ENCODE measurements at places on chromosomes 16 and 17.

DNA sequence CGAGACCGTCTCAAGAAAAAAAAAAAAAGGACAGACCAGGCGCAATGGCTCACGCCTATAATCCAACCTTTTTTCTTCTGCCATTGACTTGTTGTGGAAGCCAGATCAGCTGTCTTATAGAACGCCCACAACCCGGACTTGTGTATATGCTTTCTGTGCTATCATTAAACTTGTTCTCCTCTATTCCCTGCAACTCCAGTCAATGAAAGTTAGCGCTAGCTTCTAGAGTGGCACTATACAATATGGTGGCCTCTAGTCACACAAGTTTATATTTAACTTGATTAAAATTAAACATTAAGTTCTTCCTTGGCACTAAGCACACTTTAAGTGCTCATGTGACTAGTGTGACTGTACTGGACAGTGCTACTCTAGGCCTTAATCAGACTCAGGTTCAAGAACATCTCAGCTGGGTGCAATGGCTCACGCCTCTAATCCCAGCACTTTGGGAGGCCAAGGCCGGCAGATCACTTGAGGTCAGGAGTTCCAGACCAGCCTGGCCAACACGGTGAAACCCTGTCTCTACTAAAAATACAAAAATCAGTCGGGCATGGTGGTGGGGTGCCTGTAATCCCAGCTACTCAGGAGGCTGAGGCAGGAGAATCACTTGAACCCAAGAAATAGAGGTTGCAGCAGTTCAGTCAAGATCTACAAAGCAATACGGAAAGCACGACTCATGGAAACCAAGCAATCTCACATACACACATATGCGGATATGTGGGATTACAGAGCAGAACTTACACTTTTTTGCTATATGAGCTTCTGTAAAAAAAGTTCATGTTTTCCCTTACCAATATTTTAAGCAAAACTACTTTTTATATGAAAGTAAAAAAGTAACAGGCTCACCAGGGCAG, 18.8 kb upstream of the GLG1 start:
- no peak for DNase-seq

DNA sequence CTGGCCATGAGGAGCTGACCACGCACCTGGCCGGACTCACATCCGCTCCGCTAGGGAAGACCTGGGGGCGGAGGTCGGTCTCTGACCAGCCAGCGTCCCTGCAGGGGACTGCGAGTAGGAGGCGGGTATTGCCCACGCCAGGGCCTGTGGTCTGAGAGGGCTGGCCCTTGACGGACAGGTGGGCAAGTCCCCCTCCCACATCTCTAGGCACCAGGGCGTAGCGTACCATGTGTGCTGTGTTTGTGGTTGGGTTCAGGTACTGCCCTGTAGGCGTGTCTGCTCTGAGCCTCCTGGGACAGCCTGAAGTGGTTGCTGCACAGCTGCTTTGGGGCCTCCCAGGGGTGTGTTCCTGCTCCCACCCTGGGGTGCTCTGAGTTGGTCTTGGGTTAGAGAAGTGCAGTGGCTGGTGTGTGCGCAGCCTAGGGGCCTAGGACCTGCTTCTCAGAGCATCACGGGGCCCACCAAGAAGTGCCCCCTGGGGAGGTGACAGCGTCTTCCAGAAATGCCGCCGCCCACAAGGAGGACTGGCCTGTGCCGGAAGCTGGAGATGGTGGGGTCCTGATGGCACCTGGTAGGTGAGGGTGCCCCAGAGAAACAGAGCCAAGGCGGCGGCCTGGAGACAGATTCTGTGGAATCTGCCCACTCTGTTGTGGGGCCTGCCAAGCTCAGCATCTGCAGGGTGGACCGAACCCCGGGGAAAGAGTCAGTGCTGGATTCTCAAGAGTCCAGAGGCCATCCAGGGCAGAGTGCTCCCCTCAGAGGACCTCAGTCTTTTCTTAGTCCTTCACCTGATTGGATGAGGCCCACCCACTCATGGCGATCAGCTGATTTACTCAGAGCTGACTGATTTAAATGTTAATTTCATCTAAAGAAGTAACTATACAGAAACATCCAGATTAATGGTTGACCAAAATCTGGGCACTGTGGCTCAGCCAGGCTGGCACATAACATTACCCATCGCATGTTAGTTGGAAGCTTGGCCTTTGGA, 48.3 kb downstream of the WDR45B start:
- DNase-seq = no peak

- no peak for DNase-seq
Measured at GRCh38 chr17:80527016-80527645, 17.5 kb upstream of the RPTOR start.

DNA sequence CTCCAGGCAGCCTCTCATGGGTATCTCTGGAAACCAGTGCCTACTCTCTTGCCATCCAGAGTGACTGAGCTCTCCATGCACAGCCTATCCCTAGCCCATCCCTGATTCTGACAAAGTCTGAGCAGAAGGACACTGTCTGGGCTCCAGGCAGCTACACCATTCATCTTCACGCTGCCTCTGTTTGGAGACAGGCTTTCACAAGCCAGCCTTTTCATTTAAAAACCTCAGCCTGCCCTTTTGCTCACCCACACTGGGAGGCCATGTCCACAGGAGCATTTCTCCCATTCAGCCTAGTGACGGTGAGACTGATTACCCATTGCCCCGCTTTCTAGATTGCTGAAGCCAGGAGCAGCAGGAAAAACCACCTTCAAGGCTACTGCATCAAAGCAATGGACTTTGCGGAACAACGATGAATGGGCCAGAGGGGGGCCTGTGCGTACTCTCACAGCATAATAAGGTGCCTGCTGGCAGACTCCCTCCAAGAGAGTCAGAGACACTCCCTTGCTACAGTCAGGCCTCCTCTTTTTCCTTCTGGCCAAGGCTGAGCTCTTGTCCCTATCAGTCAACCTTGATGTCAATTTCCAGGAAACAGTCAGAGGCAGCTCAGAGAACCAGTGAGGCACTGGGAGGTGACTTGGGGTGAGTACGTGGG, 24.7 kb upstream of the CDH13 start:
- DNase-seq = no peak

DNA sequence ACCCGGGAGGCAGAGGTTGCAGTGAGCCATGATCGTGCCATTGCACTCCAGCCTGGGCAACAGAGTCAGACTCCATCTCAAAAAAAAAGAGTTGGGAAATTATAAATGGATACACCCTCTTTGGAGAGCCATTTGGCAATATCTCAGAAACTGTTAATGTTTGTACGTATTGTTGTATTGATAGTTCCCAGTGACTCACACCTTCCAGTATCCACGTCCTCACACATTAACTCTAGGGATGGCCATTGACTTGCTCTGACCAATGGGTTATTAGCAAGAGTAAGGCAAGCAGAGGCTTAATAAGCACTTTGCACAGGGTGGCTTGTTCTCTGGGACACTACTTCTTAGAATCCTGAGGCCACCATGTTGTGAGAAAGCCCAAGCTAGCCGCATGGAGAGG, 107.6 kb upstream of the LHX1 start:
- DNase-seq = no peak

GRCh38 chr17:57803021-57803420, 46.8 kb downstream of the MRPS23 start:
- no peak for DNase-seq

DNA sequence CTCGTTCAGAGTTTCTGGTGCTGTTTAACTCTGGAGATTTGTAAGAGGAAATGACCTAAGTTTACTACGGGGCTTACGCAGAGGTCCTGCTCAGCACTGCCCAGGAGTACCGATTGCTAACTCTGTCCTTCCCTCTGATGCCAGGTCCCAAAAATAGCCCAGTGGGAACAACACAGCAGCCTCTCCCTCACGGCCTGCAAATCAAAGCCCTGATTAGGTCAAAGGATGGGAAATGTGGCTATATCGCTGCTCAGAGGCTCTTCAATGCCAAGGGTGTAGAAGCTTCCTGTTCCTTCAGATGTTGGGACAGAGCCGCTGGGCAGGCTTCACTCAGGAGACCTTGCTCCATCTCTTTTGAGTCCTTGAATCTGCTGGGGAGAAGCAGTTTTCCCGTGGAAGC, 174.2 kb upstream of the KCNJ16 start:
- DNase-seq = no peak

DNA sequence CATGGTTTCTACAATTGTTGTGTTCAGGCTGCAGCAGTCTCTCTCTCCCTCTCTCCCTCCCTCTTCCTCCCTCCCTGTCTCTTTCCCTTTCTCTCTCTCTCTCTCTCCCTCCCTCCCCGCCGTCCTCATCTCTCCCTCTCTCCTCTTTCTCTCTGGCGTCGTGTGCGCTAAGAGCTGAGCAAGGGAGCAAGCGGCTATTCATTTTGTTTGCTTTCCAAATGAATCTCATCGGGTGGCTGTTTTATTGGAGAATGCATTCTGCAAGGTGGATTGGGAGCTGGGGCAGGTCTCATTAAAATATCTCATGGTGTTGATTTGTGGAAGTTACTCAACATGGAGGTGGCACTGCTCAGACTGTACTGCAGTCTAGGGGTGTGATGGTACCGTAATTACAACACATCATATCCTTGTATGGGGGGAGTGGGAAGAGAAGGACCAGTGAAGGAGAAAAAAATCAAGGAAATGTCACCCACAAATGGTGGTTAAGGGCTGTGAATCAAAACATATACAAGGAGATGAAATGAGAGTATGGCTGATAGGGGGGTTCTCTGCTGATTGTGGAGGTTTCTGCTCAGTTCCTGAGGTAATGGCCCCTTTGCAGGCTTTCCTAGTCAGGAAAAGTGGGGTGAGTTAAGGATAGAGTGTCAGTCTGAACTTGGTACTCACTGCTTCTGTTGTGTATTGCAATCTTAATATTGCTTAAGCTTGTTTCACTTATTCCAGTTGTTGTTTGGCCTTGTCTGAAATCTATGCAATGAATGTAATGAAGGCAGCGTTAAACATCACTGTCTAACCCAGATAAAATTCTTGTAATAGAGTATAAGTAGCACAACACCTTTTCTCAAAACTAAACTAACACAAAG, 2.7 kb downstream of the MSL1 start:
- DNase-seq = no peak

DNA sequence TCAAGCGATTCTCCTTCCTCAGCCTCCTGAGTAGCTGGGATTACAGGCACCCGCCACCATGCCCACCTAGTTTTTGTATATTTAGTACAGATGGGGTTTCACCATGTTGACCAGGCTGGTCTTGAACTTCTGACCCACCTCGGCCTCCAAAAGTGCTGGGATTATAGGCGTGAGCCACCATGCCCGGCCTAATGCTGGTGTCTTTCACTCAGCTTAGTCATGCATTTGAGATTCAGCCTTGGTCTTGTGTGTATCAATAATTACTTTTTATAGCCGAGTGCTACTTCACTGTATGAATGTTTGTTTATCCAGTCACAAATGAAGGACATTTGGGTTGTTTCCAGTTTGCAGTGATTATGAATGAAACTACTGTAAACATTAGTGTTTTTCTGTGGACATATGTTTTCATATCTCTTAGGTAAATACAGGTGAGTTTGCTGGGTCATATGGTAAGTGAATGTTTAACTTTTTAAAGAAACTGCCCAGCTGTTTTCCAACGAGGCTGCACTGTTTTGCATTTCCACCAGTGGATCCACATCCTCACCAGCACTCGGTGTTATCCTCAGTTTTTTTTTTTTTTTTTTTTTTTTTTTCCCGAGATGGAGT, 11.0 kb upstream of the PLCG2 start:
- no peak for DNase-seq

GRCh38 chr16:67749436-67750078, 30.4 kb upstream of the GFOD2 start:
- DNase-seq = no peak

DNA sequence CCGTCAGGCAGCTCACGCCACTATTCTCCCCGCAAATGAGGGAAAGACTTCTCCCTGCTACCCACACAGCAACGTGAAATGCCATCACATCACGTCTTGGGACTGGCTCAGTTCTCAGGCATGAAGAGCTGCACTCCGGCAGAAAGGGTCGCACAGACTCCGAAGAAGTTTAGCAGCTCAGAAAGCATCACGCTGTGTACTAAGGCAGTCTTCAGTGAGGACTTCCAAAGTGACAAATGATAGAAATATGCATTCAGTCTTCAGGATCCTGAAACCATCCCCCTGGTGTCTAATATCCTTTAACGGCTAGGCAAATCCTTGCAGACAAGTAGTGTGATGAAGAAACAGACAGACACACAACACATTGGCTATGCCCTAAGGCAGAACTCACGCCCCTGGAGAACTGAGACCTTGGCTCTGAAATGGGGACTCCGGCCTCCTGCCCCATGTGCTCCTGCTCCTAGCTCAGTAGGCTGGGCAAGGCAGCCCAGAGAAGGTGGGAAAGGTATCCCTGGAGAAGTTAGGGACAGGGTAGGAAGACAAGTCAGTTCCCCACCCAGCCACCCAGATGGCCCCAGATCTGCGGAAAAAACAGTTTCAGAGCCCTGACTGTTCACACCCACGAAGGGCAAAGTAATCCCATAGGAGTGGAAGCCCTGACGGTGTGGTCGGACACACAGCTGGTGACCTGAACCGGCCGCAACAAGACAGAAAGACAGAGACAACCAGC, 1.6 kb downstream of the XYLT1 start:
- no peak for DNase-seq

GRCh38 chr16:66619534-66620428, 15.3 kb downstream of the CMTM3 start:
- no peak for DNase-seq

DNA sequence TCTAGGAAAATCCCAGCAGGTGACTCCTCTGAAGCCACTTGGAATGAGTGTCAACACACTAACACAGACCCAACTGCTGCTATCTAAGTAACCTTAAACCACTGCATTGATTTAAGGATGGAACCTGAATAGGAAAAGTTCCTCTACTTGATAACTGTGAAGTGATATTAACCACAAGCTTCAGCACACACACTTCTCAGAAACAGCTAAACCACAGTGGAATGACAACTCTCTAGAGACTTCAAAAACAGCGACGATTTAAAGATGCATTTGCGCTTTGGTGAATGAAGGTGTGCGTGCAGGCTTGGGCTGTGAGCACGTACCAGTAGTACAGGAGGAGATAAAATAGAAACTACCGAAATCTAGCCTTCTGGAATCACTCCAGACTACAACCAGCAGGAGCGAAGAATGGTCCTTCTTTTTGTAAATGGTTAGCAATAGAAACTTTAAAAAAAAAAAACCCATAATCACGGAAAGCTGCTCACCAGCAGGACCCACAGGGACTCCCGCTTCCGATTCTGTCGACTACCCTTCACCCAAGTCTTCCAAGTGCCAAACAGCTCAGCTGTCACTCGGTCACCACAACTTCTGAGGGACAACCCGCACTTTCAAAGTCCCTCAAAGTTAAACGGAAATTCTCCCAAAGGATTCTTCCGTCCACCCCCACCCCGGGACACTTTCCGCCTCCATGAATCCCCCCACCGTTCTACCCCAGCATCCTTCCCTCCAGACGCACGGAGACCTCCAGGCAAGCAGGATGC, 137.7 kb upstream of the CORO6 start:
- no peak for DNase-seq

- no peak for DNase-seq
Measured at GRCh38 chr16:79318143-79318899, 282.2 kb downstream of the MAF start.

GRCh38 chr17:46195217-46195855, 2.1 kb upstream of the KANSL1 start:
- no peak for DNase-seq
